ENCODE measurements at places on chromosomes 1 and 21.

GRCh38 chr1:57066980-57067610 lies 101.3 kb upstream of the C8B start:
- DNase-seq = no peak

DNA sequence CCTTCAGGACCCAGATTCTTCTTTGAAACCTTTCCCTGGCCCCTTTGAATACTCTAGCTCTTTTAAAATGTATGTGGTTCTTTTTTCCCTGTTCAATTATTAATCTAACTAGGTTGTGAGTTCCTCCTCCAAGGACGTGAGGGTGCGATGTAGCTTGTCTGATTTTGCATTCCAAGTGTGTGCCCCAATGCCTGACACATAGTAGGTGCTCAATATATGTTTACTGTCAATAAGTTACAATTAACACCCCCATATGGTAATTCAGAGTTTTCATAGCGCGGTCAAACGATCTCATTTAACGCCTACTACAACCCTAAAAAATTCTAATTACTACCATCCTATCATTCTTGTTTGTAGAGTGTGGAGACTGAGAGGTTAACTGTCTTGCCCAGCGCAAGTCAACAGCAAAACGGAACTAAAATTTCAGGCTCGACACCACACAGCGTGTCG lies 482 bp upstream of the MTR start:
- DNase-seq = no peak

- DNase-seq = no peak
Observed at GRCh38 chr1:18440385-18441226, 40.1 kb upstream of the KLHDC7A start.

DNA sequence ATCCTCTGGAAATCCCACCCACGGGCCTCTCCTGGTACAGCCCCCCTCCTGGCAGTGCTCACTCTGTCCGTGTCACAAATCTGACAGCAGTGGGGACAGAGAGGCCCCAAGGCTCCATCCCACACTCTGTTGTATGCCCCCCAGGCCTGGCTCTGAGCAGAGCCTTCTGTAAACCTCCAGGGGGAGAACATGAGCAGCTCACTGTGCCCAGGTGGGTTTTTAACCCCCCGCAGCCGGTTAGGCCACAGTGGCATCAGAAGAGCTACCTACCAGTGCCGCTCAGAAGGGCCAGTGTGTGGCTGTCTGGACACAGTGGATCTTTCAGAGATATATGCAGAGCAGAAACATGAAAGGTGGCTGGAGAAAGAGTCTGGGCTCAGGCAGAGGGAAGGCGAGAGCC lies 12.0 kb upstream of the GPR153 start:
- DNase-seq = no peak

- no peak for DNase-seq
Observed at GRCh38 chr1:116392717-116393404, 19.8 kb downstream of the ATP1A1 start.

- DNase-seq = no peak
Observed at GRCh38 chr1:173865468-173866164, 2.2 kb downstream of the GAS5 start.

- no peak for DNase-seq
Observed at GRCh38 chr1:119795261-119796200, 15.7 kb downstream of the REG4 start.

DNA sequence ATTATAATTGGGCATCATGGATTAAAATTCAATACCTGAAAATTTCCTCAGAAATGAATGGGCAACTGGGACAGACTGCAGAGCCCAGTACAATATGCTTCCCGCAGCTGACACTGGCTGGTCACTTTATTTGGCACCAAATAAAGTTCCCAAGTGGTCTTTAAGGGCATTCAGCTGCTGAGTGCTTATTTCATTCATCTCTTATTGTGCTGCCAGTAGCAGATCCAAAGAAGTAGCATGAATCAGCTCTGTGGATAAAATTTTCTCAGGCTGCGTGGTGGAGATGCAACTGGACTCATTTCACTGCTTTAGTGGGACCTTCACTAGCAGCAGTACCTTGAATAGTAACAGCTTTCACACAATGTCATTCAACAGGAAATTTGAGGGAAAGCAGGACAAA lies 226.3 kb upstream of the ADGRL2 start:
- no peak for DNase-seq

GRCh38 chr1:46131093-46131492 lies 1.3 kb downstream of the PIK3R3 start:
- DNase-seq = no peak

DNA sequence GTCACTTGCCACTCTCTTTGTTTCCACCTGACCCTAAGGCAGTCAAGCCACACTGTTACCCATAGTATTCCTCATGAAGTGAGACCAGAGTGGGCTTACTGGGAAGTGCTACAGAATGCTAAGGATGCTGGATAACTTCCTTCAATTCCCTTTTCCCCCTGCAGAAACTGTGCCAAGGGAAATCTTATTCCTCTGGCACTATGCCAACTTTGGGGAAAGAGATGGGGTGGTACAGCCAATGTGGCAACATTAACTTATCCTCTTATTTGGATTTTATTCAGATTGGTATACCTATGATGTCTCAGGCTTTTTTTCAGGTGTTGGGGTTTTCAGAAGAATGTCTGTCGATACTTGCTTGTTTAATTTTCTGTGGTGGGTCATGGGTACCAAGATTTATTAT lies 599.4 kb upstream of the PBX1 start:
- no peak for DNase-seq

GRCh38 chr1:36755303-36756230 lies 272.9 kb upstream of the CSF3R start:
- no peak for DNase-seq

GRCh38 chr1:207672522-207673130 lies 27.7 kb downstream of the CR1L start:
- peak; percentile 30 for DNase-seq

DNA sequence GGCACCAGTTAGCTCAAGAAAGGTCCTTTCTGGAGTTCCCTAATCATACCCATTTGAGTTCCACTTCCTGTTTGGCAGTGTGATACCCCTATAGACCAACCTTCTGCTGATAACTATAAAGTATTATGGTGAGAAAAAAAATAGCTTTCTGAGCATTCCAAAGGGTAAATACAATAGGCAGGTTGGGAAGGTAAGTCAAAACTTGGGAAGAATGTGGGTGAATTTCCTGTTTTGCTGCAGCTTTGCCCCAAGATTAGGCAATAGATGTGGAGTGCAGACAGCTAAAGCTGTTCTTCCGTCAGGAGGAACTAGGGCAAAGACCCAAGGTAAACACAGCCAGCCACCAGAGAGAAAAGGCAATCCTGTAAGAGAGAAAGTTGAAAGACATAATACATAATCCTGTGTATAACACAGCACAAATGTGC lies 49.9 kb upstream of the GUCA2A start:
- peak; percentile 12 for DNase-seq

DNA sequence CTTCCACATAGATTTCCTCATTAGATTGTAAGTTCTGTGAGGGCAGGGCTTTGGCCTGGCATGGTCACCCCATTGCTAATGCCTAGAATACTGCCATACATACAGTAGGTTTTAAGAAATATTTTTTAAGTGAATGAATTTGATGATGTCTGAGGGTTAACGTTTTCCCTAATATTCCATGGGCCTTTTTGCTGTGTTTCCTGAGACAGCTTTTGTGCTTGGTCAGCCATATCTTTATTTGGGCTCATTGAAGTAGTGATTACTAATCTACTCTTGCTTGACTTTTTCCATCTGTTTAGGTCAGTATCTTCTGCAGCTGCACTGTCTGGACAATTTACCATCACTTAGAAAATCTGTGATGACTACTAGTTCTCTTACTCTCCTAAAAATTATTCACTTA lies 3.5 kb downstream of the CDC42 start:
- DNase-seq = no peak

DNA sequence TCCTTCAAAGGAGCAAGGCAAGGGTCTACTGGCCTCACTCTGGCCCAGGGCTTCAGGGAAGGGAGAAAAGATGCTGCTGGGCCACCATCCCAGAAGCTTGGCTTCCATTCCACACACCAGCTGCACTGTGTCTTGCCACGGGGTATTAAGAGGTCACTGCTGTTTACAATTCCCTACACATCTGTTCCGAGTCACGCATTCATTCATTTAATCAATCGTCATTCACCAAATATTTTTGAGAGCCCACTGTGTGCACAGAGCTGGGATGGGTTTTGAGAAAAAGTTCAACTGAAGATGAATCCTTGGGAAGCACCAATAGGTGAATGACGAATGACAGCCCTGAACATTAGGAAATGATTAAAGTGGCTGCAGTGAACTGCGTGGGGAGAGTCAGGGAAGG lies 101.7 kb downstream of the NAV1 start:
- peak; percentile 59 for DNase-seq

- no peak for DNase-seq
Observed at GRCh38 chr1:243716906-243717305, 133.1 kb downstream of the AKT3 start.

DNA sequence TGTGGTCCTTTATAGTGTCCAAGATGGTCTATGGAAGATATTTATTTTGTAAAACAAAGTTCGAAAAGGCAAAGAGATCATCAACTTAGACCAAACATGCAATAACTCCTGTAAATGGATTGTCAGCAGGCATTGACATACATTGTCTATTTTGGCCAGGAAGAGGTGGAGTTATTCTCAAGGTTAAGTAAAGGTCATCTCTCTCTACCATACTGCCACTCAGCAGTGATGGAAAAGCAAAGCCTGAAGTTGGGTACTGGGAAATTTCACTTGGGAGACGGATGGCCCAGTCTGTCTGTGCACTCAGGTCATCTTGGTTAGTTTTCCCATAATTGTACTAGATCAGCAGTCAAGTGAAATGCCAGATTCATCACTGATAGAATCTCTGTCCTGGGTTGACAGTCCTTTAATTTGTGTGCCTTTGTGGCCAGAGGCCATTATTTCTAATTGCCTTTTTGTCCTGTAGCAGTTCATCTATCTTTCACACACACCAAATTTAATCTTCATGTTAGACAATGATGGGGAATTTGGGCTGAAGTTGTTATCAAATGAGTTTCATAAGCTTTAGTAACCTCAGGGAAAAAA lies 17.5 kb downstream of the PIGP start:
- DNase-seq = no peak

- DNase-seq = no peak
Observed at GRCh38 chr1:210342986-210343780, 14.5 kb downstream of the HHAT start.

DNA sequence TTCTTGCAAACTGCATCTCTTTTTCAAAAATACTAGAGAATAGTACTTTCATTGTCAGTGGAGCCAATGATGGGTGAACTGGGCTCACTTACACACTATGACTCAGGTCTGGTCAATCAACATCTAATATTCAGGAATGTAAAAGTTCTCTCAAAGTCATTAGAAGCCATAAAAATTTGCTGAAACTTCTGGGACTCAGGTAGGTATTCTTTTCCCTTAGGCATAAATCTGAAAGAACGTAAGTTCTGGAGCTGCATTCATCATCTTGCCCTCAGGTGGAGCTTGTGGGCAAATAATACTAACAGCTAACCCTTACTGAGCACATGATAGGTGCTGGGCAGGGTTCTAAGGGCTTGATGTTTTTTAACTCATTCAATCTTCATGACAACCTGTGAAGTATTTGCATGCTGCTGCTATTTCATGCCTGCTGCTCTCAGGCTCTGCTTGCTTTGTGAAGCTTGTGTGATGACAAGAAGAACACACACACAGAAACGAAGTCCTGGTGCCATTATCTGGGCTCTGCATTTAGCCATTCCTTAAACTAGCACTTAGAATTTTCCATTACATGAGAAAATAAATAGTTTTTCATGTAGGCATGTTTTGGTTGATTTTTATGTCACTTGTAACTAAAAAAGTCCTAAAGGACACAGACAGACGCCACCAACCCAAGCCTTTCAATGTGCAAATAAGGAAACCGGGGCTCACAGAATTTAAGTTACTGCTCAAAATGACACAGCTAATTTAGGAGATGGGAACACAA lies 394.2 kb upstream of the LYPLAL1 start:
- DNase-seq = no peak

DNA sequence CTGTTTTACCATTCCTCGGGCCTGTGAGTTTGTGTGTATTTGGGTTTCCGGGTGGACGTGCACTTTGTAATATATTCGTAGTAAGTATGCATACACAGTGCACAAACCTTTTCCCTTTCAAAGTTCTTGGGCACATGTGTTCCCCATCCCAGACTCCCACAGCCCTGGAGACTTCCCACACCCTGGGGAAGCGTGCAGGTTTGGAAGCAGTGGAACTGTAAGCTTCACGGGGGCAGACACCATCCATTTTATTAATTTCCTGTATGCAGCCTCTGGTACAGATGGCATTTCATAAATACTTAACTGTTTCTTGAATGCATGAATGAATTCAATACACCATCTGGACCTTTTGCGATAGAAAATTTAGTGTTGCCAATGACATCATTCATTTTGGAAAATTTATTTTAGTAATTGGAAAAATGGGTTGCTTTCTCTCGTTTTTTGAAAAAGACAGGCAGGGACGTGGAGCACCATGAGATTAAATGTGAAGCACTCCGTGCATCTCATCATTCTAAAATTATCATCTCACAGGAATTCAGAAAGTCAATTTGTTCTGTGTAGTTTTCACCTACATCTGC lies 10.8 kb downstream of the ETS2 start:
- DNase-seq = no peak

GRCh38 chr1:101044259-101044658 lies 18.7 kb upstream of the DPH5 start:
- no peak for DNase-seq

GRCh38 chr1:159957824-159958268 lies 3.8 kb upstream of the SLAMF9 start:
- no peak for DNase-seq

- DNase-seq = no peak
Observed at GRCh38 chr1:43936431-43937151, 3.0 kb downstream of the ARTN start.

GRCh38 chr21:31289702-31290101 lies 54.4 kb downstream of the TIAM1 start:
- no peak for DNase-seq

- no peak for DNase-seq
Observed at GRCh38 chr1:112517646-112518045, 8.9 kb downstream of the WNT2B start.

- no peak for DNase-seq
Observed at GRCh38 chr1:16168622-16169360, 12.9 kb upstream of the EPHA2 start.

GRCh38 chr1:108557296-108557695 lies 2.6 kb upstream of the EEIG2 start:
- no peak for DNase-seq

DNA sequence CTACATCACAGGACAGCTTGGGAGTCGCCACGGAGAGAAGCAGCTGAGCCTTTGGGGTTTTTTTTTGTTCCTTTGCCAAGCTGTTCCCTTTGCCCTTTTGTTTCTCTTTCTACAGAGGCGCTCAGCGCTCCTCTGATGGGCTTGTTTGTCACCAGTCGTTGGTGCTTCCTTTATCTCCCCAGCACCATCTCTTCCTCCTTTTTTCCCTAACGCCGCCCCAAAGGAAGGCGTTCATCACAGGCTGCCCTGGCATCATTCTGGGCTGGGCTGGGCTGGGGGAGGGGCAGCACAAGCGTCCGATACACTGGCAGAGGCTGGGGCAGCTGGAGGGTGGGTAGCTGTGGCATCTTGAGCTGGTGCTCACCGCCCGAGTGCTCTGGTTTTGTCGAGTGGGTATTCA lies 10.5 kb downstream of the IGSF21 start:
- no peak for DNase-seq
